Aortic smooth muscle cell (primary cell): ENCODE measurements at places on chromosomes 2 and 18. TPM values are rescaled to one million over a fixed set of nuclear protein-coding genes. Genes with fewer than 3 reads are reported as not detected.

Gene LYPD6B
- total RNA-seq = not detected in 2 replicates

Gene VWA3B
- not detected in 2 replicates for total RNA-seq

Gene INPP5D
- 0.53 and 0.56 TPM in 2 replicates for total RNA-seq

Gene GALM
- 17.3 and 18.0 TPM in 2 replicates for total RNA-seq
